Stimulated activated CD4-positive, alpha-beta T cell treated with anti-CD3 and anti-CD28 coated beads, Interleukin-1b, Interleukin-23, amount 100 ng/mL, for 48 hours (primary cell): ENCODE measurements at places on chromosomes 16 and 17.

GRCh38 chr16:64532117-64532516 lies 589.7 kb downstream of the CDH11 start:
- no peak for DNase-seq

GRCh38 chr16:31196324-31197088 lies 6.1 kb downstream of the PYCARD start:
- DNase-seq = no peak

DNA sequence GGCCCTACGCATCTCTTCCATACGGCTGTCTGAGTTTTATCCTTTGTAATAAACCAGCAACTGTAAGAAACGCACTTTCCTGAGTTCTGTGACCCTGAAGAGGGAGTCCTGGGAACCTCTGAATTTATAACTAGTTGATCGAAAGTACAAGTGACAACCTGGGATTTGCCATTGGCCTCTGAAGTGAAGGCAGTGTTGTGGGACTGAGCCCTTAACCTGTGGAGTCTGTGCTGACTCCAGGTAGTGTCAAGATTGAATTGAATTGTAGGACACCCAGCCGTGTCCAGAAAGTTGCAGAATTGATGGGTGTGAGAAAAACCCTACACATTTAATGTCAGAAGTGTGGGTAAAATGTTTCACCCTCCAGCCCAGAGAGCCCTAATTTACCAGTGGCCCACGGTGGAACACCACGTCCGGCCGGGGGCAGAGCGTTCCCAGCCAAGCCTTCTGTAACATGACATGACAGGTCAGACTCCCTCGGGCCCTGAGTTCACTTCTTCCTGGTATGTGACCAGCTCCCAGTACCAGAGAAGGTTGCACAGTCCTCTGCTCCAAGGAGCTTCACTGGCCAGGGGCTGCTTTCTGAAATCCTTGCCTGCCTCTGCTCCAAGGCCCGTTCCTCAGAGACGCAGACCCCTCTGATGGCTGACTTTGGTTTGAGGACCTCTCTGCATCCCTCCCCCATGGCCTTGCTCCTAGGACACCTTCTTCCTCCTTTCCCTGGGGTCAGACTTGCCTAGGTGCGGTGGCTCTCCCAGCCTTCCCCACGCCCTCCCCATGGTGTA lies 1.5 kb downstream of the GAA start:
- no peak for DNase-seq

DNA sequence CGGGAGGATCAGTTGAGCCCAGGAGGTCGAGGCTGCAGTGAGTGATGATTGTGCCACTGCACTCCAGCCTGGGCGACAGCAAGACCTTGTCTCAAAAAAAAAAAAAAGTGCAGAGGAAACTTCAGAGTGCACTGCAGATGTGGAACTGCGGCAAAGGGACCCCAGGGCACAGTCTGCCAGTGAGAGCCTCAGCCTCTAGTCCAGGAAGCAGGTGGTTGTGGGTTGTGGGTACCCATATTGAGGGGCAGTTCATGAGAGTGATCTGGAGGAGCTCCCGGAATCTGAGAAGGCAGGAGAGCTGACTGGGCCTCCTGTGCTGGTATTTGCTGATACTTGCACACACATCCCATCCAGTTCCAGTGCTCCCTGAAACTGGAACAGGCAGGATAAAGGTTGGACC lies 13.1 kb downstream of the FOXN1 start:
- DNase-seq = no peak

GRCh38 chr17:61235827-61236197 lies 163.8 kb upstream of the TBX2 start:
- DNase-seq = no peak

DNA sequence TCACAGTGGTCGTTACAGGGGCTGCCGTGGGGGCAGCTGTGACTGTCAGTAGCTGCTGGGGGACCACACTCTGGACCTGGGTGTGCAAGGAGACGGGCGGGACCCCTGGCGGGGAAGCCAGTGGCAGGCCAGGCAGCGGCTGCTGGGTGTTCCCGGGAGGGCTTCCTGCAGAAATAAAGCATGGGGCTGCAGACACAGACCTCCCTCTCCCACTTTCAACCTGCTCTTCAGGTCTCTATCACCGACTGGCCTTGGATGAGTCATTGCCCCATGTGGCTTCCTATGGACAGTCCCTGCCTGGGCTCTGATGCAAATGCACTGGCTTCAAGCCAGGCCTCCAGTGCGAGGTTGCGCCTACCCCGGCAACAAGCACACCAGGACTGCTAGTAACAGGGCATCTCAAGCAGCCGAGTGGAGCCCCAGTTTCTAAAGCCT lies 17.2 kb downstream of the SREBF1 start:
- DNase-seq = peak; percentile 87

GRCh38 chr17:17568772-17569195 lies 22.7 kb downstream of the PEMT start:
- peak; percentile 58 for DNase-seq

DNA sequence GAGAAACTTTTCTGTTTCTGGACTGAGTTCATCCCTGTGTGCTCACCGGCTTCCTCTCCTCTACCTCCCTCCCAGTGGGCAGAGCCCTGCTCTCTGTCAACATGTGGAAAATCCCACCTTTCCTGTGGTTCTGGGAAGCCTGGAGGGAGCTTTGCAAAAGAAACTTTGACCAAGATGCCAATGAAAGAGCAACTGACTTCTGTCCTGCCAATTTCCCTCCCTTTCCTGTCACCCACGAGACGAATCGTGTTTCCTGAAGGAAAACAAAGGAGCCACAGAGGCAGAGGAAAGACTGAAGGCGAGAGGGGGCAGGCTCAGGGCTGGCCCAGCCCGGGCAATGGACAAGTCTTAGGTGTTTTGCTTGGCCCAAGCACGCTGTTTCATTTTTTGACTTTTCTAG lies 82.8 kb downstream of the PLCG2 start:
- DNase-seq = no peak

GRCh38 chr16:81515721-81516120 lies 71.1 kb downstream of the CMIP start:
- DNase-seq = no peak

GRCh38 chr16:79844603-79845002 lies 244.1 kb upstream of the MAF start:
- DNase-seq = no peak

- DNase-seq = no peak
These were observed 8.3 kb upstream of the SLC38A10 start for GRCh38 chr17:81303385-81303784.

DNA sequence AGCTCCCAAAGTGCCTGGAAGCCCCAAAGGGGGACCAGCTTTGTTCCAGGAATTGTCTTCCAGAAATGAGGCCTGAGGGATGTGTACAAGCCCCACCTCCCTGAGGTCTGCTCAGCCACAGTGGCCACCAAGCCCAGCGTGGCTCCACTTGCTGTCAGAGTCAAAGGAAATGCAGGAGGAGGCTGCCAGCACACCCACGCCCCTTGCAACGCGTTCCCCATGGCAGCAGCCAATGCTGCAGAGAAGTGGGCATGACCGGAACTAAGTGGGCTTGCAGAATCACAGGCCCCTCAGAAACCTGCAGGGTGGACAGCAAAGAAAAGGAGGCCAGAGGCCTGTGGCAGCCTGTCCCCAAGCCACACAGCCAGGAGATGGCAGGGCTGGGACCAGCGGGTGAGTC lies 320.8 kb downstream of the FOXL1 start:
- no peak for DNase-seq

GRCh38 chr17:71511266-71511995 lies 609.4 kb upstream of the SOX9 start:
- DNase-seq = no peak

DNA sequence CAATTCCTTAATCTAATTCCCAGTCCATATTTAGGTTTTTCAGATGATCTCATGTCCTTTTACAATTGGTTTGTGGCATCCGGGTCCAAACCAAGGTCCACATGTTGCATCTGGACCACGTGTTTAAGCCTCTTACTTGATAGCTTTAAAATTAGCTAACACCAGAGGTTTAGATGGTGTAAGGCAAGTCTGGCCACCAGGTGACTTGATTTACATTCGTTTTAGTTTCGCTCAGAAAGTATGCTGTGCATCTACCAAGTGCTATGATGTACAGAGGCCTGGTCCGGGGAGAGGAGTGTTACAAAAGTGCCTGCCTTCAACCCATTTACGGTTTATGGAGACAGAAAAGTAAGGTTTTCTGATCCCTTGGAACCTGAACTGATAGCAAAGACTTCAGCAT lies 878 bp upstream of the DNAJA2 start:
- DNase-seq = peak; percentile 32

GRCh38 chr16:50478773-50479149 lies 69.4 kb upstream of the NKD1 start:
- no peak for DNase-seq

GRCh38 chr17:67211742-67212141 lies 33.3 kb downstream of the HELZ start:
- DNase-seq = no peak

- no peak for DNase-seq
These were observed 534 bp downstream of the ARL2BP start for GRCh38 chr16:57245472-57246113.

GRCh38 chr16:17519101-17519955 lies 48.6 kb upstream of the XYLT1 start:
- no peak for DNase-seq

DNA sequence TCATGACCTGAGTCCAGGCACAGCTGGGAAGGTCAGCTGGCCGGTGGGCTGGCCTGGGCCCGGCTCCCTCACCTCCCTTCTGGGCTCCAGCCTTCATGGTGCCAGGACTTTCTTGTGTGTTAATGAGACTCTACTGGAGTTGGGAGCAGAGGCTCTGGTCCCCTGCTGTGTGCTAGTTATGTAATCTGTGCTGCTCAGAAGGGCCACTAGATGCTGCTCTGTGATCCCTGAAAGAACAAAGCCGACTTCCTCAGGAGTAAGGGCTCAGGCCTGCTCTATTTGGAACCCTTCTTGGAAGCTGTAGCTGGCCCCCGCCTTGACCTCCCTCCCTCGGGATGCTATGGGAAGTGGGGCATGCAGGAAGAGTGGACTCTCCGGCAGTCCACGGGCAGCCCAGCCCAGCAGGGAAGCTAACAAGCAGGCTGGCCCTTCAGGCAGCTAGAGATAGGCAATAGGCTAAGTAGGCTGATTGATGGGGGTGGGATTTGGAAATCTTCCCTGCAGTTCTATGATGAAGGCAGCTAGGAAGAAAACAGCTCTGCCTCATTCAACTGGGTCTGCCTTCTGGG lies 3.3 kb upstream of the CDK5R1 start:
- DNase-seq = no peak

DNA sequence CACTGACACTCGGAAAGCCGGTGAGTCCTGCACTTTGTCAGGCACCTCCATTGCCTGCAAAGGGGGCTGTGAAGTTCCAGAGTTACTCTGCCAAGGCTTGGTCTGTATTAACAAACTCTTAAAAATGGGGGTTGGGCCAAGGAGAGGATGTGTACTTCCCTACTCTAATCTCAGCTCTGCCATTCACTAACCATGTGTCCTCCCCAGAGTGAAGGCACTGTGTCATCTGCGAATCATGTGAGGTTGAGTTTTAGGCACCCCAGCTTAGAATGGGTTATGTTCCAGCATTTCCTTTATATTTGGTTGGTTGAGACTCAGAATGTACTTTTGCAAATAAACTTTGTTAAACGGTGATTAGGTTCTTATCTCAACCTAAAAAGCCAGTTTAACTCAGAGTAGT lies 24.9 kb downstream of the ERCC4 start:
- no peak for DNase-seq

DNA sequence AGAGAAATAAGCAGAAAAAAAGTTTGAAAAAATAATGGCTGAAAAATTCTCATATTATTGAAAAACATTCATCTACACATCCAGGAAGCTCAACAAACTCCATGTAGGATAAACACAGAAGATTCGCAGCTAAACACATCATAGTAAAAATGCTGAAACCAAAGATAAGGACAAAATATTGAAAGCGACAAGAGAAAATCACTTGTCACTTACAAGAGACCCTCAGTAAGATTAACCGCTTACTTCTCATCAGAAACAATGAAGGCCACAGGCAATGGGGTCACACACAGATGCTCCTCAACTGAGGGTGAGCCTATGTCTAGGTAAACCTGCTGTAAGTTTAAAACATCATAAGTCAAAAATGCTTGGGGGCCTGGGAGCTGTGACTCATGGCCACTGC lies 38.1 kb upstream of the METRNL start:
- DNase-seq = no peak

DNA sequence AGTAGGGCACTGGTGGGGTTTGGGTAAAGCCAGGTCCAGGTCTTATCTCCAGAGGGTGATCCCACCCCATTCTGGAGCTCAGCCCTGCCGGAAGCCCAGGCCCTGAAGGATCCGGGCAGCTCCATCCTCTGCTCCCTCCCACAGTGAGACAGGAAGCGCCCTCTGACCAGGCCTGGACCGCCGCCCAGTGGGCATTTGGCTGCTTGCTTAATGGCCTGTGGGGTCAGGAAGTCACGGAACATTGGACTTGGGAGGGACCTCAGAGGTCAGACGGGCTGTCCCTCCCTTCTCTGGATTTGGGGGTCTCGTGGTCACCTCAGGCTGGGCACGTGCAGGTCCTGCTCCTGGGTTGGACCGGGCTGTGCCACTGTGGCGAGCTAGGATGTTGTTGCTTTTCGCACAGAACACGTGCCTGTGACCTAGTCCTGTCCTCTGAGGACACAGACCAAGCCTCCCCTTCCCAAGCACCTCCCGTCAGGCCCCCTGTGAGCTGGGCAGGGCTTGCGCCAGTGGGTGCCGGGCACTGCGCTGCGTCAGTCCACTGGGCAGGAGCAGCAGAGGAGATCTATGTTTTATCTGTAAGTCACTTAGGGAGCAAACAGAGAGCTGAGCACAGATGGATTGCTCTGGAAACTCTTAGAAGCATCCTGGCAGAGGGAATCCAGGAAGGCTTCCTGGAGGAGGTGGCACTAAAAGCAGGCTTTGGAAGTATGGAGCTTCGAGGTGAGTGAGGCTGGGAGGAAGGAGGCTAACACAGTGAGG lies 49.4 kb upstream of the GSE1 start:
- DNase-seq = no peak

GRCh38 chr16:87692176-87692575 lies 73.6 kb downstream of the KLHDC4 start:
- DNase-seq = no peak

GRCh38 chr17:82113941-82114340 lies 15.9 kb upstream of the FASN start:
- DNase-seq = no peak

- no peak for DNase-seq
These were observed 54.0 kb downstream of the MRM3 start for GRCh38 chr17:836151-836550.
